ENCODE measurements at places on chromosomes 11 and 22.

DNA sequence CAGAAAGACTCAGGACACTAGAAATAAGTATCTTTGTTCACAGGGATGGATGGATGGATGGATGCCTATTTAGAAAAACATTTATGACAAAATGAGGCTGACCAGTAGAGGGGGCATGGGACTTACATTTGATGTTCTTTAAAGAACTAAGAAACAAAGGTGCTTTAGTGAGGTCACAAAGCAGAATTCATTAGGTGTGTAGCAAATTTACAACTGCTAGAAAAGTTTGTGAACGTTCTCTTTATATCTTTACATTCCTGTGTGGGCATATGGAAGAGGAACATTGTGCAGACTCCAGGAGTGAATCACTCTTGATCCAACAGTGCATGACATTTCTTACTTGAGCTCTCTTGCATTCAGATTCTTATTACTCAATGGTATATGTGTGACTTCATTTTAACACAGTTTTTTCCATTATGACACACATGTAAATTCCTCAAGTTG lies 15.8 kb upstream of the SIK2 start:
- DNase-seq: peak; percentile 46

- DNase-seq: no peak
These were observed 452.9 kb downstream of the MN1 start for GRCh38 chr22:27348634-27349033.

- no peak for DNase-seq
These were observed 114.4 kb downstream of the NCAM1 start for GRCh38 chr11:113075586-113076095.

GRCh38 chr11:122334546-122335339 lies 218.7 kb upstream of the BLID start:
- DNase-seq: no peak

DNA sequence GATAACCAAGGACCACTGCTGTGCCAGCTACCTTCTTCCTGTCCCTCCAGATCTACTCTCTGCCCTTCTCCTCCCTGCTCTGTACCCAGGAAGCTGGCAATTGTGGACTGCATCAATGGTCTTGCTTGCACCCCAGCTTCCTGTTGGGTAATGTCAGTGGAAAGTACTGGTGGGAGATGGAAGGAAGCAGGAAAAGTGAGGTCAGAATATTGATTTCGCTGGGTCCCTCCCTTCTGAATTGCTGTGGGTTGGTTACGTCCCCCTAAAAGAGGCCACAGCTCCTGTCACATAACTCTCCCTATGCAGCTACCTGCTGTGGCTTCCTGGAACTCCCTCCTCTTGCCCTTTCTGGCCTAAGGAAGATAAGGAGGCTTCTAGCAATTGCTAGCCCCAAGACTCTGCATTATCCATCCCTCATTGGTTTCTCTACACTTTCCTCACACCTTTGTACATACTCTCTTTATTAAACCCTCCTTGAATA lies 81.2 kb downstream of the RASSF10 start:
- DNase-seq: no peak
